Right renal cortex interstitium (tissue), 3 donors: ENCODE measurements at places on chromosomes 6 and 20.

GRCh38 chr6:107488174-107488874, 1.6 kb upstream of the SOBP start:
- no peak for DNase-seq

- no peak for DNase-seq
Observed at GRCh38 chr6:131782764-131783163, 25.1 kb upstream of the ENPP1 start.

DNA sequence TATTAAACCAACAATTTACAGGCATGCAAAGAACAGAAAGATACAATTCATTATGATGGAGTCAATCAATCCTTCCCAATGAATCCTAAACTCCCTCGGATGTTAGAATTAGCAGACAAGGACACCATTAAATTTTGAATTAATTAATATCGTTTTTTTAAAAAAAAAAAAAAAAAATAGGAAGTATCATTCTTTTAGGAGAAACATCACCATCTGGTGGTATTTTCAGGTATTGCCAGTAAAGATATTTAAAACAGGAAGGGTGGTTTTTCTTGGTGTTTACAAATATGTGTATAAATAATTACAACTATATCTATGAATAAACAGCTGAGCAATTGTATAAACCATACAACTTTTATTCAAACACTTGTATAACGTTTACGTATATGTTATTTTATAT, 564.4 kb downstream of the HAO1 start:
- DNase-seq: no peak

DNA sequence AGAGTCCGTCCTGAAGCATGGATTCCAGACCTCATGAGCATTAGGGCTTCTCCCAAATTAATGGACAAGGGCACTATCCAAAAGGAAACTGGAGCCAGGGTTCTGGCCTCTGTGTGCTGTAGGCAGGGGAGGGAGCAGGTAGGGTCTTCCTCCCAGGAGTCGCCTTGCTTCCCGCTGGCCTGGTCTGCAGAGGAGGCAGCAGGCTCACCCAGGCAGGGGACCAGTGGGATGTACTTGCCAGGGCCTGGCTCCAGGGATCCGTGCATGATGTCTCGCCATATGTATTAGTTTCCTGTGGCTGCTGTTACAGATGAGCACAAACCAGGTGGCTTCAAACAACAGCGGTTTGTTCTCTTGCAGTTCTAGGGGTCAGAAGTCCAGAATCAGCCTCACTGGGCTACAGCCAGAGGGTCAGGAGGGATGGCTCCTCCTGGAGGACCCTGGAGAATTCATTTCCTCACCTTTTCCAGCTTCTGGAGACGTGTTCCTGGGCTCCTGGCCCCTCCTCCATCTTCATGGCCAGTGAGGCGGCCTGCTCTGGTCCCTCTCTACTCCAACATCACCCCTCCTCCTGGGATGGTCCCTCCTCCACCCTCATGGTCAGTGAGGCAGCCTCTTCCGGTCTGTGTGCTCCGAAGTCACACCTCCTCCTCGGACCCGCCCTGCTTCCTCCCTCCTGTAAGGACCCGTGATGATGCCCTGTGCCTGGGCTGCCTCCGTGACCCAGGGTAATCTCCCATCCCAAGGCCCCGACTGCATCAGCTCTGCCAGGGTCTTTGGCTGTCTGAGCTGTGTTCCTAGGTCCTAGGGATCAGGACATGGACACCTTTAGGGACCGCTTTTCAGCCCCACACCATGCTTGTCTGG, 329.1 kb downstream of the CDH4 start:
- DNase-seq: no peak

- no peak for DNase-seq
Observed at GRCh38 chr20:33669873-33670640, 3.3 kb downstream of the ACTL10 start.

- no peak for DNase-seq
Observed at GRCh38 chr6:81881660-81882059, 129.2 kb upstream of the TENT5A start.

- no peak for DNase-seq
Observed at GRCh38 chr6:7268816-7269555, 44.0 kb downstream of the SSR1 start.

- no peak for DNase-seq
Observed at GRCh38 chr20:10848810-10849370, 175.1 kb upstream of the JAG1 start.

DNA sequence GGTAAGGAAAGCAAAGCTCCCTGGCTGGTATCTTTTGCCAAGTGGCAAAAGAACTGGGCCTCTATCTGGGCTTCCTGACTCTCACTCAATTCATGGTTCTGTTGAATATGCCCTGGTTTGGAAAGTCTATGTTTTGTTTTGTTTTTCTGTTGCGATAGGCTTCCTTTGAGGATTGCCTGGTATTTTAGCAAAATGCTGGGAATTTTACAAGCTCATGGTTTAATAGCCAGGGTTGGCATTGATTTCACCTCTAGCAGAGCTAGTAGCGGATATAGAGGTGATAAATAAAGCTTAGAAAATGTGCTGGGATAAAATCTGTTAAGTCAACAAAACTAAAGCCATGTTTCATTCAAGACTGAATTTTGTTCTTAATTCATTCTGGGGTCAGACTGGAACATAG, 109.9 kb downstream of the RNF144B start:
- no peak for DNase-seq

DNA sequence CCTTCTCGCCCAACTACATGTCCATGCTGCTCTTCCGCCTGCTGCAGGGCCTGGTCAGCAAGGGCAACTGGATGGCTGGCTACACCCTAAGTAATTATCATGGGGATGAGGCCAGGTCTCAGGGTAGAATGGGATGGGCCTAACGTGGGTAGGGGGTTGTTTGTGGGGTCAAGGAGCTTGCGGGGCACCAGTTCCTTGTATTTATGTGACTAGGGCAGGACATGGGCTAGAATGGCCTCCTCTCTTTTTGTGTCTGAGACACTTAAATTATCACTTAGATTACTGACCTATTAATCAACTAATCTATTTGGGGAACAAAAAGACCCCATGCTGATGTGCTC, 10.7 kb downstream of the SLC22A1 start:
- no peak for DNase-seq

DNA sequence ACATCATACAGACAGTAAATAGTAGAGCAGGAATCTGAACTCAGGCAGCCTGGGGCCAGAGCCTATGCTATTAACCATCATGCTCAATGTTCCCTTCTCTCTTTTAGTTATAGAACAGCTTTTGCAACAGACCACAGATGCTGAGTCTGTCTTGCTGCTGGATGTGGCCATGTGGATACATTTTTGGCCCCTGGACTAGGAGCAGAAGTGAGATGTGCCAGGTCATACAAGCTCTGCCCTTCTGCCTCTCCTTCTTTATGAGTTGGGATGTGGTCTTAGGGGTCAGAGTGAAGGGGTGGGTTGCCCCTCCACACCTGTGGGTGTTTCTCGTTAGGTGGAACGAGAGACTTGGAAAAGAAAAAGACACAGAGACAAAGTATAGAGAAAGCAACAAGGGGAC, 14.6 kb upstream of the AARS2 start:
- DNase-seq: no peak

DNA sequence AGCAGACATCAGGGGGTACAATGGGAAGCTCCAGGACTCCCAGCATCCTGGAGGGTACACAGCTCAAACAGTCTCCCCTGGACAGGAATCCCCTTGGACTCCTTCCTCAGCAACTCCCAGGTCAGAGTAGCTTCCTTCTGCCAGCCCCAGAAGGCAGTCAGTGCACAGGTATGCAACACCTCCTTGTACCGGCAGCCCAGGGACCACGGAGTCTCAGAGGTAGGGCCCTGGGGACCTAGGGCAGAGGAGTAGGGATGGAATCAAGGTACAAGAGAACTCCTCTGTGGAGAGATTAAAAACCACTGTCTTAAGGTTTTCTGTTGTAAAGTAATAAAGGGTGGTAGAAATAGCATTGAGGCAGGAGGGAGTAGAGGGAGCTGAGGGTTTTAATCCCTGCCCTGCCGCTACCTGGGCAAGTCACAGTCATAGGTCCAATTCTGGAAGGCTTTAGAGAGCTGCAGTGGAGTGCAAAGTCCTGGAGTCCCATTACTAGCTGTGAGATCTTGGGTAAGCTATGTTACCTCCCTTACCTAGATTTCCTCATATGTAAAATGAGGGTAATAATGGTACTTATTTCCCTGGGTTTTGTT, 7.5 kb downstream of the TP53TG5 start:
- no peak for DNase-seq

DNA sequence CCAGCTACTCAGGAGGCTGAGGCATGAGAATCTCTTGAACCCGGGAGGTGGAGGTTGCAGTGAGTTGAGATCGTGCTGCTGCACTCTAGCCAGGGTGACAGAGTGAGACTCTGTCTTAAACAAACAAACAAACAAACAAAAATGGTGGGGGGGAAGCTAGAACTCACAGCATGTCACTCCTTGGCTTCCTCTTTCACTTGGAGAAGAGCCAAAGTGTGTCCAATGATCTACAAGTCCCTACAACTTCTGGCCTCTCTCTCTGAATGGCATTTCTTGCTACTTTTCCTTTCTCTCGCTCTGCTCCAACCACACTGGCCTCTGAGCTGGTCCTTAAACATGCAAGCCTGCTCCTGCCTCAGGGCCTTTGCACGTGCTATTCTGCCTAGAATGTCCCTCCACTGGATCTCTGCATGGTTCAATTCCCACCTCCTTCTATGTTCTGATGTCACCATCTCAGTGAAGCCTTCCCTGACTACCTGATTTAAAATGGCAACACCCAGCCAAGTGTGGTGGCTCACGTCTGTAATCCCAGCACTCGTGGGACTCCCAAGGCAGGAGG, 8.1 kb downstream of the TLDC2 start:
- DNase-seq: no peak

GRCh38 chr6:134216301-134217010, 101.5 kb downstream of the SGK1 start:
- no peak for DNase-seq

- DNase-seq: no peak
Observed at GRCh38 chr6:168909288-168909687, 344.4 kb downstream of the THBS2 start.

- DNase-seq: no peak
Observed at GRCh38 chr20:38559764-38560163, 21.2 kb upstream of the ADIG start.

GRCh38 chr6:154233383-154233782, 123.2 kb downstream of the IPCEF1 start:
- DNase-seq: no peak

DNA sequence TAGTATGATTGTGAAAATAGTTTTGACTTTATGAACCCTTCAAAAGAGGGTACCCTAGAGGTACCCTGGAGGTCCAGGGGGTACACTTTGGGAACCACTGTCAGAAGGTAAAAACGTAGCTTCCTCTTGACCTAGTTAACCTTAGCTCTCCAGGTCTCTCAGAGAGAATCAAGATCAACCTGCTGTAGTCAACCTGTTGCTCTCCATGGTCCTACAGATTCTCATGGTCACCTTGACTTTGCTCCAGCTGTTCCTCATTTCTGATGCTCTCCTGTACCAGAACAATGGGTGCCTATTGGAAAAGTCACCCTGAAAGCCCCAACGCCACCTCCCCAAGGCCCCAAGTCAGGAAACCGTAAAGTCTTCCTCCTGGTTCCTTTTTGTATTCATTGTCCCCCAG, 294.4 kb upstream of the CDH4 start:
- no peak for DNase-seq
